ENCODE measurements at places on chromosomes 7 and 10. TPM values are rescaled to one million over a fixed set of nuclear protein-coding genes. Genes with fewer than 3 reads are reported as not detected.

The MRPL43 gene
- 27.8 TPM for total RNA-seq

The HOGA1 gene
- 0.08 TPM for total RNA-seq

The ATP6V1F gene
- 76.7 TPM for total RNA-seq

The GJD4 gene
- total RNA-seq, result not detected

The HOXA9 gene
- total RNA-seq, result not detected
